CD4-positive, CD25-positive, alpha-beta regulatory T cell (primary cell): ENCODE measurements at places on chromosomes 6 and 20.

- no peak for DNase-seq
- H3K27me3 ChIP-seq = no peaks in the 10 kb centered on the region
- no peak overlapping the region for H3K27ac ChIP-seq
- no peak overlapping the region for H3K4me3 ChIP-seq
- no peaks in the 10 kb centered on the region for H3K36me3 ChIP-seq
These were observed 100.6 kb downstream of the DACT2 start for GRCh38 chr6:168218785-168219566.

GRCh38 chr20:48759631-48760245 is 68.1 kb downstream of the PREX1 start:
- peak overlapping the region; percentile 84 for H3K27ac ChIP-seq
- H3K4me3 ChIP-seq = peak overlapping the region; percentile 77
- H3K27me3 ChIP-seq = no peaks in the 10 kb centered on the region
- H3K36me3 ChIP-seq = peaks cover 21% of the 10 kb centered on the region
- H3K4me1 ChIP-seq = peaks cover 57% of the 10 kb centered on the region

GRCh38 chr20:31708736-31709534 is 13.7 kb downstream of the BCL2L1 start:
- peak overlapping the region; percentile 42 for H3K27ac ChIP-seq
- H3K4me3 ChIP-seq = no peak overlapping the region

DNA sequence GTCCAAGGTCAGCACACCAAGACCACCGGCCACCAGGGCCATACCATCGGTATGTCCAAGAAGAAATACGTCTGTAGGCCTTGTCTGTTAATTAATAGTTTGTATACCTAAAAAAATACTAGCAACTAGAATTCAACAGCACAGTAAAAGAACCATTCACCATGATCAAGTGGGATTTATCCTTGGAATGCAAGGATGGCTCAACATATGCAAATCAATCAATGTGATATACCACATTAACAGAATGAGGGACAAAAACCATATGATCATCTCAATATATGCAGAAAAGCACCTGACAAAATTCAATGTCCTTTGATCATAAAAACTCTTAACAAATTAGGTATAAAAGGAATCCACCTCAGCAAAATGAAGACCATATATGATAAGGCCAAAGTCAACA is 24.4 kb downstream of the RPP40 start:
- no peaks in the 10 kb centered on the region for H3K36me3 ChIP-seq
- H3K4me3 ChIP-seq = no peak overlapping the region
- H3K27me3 ChIP-seq = no peaks in the 10 kb centered on the region
- H3K4me1 ChIP-seq = no peaks in the 10 kb centered on the region

GRCh38 chr6:13765570-13765969 is 48.8 kb downstream of the MCUR1 start:
- no peaks in the 10 kb centered on the region for H3K27me3 ChIP-seq
- no peaks in the 10 kb centered on the region for H3K36me3 ChIP-seq
- no peak overlapping the region for H3K4me3 ChIP-seq
- peaks cover 25% of the 10 kb centered on the region for H3K4me1 ChIP-seq
- no peak for DNase-seq

DNA sequence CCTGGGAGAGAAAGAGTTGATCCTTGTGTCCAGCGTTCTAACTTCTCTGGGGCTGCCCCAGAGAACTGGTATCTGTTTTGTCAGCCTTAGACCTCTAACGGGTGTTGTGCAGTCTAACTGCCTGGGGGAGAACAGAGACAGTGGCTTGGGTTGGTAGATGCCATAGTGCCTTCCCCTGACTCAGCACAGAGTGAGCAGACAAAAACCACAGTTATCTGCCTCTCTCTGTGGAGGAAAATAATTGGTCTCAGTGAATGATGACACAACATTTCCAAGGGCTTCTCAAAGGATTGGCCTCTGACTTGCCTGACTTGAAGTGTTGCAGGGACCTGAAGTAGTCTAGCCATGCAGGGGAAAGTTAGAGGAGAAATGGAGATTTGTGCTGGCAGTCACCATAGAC is 226.2 kb upstream of the MAN1A1 start:
- H3K36me3 ChIP-seq = no peaks in the 10 kb centered on the region
- H3K27me3 ChIP-seq = peaks cover 6% of the 10 kb centered on the region
- no peak overlapping the region for H3K4me3 ChIP-seq
- H3K4me1 ChIP-seq = no peaks in the 10 kb centered on the region
- H3K27ac ChIP-seq = no peak overlapping the region

DNA sequence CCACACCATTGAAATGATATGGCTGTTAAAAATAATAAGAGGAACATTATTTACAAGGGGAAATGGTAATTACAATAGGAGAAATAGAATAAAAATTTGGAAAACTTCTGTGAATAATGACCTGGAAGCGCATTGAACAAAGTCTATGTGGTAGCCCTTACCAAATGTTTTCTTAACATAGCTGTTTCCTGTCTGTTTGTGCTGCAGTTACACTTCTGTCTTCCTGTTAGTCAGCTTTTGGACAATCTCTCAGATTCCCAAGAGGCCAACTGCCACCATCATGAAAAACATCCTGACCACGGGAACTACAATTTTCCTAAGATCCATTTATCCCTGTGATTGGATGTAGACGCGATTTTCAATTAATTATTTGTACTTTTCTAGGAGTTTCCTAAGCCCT is 754.4 kb upstream of the MARCKS start:
- H3K36me3 ChIP-seq = no peaks in the 10 kb centered on the region
- H3K4me3 ChIP-seq = no peak overlapping the region
- DNase-seq = no peak
- H3K4me1 ChIP-seq = no peaks in the 10 kb centered on the region
- H3K27me3 ChIP-seq = no peaks in the 10 kb centered on the region
- H3K27ac ChIP-seq = no peak overlapping the region

- no peaks in the 10 kb centered on the region for H3K4me1 ChIP-seq
- H3K36me3 ChIP-seq = no peaks in the 10 kb centered on the region
- H3K27ac ChIP-seq = no peak overlapping the region
- DNase-seq = no peak
- H3K4me3 ChIP-seq = no peak overlapping the region
These were observed 6.3 kb upstream of the NAA20 start for GRCh38 chr20:20010639-20011500.

DNA sequence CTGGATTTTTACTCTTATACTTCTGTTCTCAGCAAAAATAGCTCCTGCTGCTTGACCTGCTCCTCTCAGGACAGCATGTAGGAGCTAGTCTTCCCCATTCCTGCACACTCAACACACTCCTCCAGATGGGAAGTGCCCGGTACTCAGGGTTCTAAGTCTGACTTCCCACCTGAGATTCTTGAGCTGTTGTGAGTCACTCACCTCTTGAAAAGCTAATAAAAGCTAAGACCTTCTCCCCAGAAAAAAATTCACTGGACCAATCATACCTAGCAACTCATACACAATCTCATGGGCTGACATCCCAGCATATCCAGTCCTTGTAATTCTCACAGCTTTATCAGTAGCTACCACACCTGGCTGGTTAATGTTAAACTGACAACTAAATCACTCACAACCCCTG is 53.5 kb downstream of the TRPC4AP start:
- no peak for DNase-seq
- H3K27ac ChIP-seq = no peak overlapping the region
- no peak overlapping the region for H3K4me3 ChIP-seq
- H3K4me1 ChIP-seq = no peaks in the 10 kb centered on the region
- H3K36me3 ChIP-seq = peaks cover 59% of the 10 kb centered on the region

GRCh38 chr6:140083375-140083774 is 708.9 kb upstream of the CITED2 start:
- H3K36me3 ChIP-seq = no peaks in the 10 kb centered on the region
- no peak overlapping the region for H3K4me3 ChIP-seq
- H3K27ac ChIP-seq = no peak overlapping the region
- no peaks in the 10 kb centered on the region for H3K4me1 ChIP-seq

DNA sequence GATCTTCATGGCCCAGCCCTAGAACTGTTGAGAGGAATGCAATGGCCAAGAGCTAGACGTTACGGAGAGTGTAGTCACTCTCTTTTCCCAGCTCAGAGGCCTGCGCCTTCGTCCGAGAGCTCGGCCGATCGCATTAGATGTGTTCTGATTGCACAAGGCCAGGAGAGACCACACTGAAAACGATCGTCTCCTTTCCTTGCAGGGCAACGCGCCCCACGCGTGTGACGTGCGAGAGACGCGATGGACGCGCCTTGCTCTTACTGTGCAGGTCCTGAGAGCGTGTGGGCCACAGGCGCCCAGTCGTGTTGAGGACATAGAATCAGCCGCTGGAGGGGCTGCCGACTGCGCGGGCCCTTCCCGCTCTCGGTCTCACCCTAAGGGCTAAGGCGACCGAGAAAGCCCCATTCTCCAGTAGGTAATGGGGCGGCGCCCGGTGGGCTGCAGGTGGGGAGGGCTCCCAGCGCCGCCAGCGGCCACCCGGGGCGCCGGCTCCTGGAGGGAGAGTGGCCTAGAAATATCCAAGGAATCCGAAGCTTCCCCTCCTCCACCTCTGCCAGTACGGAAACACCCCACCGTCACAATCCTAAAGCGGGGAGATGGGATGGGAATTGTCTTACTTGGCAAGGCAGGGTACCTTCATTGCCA is 26.9 kb downstream of the TFAP2B start:
- no peaks in the 10 kb centered on the region for H3K4me1 ChIP-seq
- H3K27me3 ChIP-seq = peaks cover 37% of the 10 kb centered on the region

- H3K27ac ChIP-seq = no peak overlapping the region
- no peak overlapping the region for H3K4me3 ChIP-seq
- H3K27me3 ChIP-seq = no peaks in the 10 kb centered on the region
- no peak for DNase-seq
- H3K4me1 ChIP-seq = no peaks in the 10 kb centered on the region
- peaks cover 8% of the 10 kb centered on the region for H3K36me3 ChIP-seq
These were observed 61.7 kb upstream of the XRN2 start for GRCh38 chr20:21241406-21241805.

DNA sequence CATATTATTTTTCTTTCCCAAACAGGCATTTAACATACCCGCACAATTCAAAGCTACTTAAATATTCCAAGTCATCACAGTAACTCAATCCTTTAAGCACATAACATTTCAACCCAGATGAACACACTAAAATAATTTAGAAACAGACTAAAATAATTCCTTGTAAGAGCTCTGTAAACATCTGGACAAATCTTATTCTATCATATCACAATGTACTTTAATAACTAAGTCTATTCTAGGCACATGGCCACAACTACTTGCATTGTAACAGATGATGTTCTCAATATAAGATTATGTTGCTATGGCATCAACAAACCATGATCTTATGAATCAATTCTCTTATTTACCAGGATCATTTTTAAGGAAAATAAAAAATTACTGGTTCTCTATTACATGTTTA is 123.2 kb upstream of the THEMIS start:
- no peaks in the 10 kb centered on the region for H3K27me3 ChIP-seq
- no peak overlapping the region for H3K4me3 ChIP-seq
- H3K27ac ChIP-seq = no peak overlapping the region
- no peaks in the 10 kb centered on the region for H3K4me1 ChIP-seq
- DNase-seq = no peak
- no peaks in the 10 kb centered on the region for H3K36me3 ChIP-seq

DNA sequence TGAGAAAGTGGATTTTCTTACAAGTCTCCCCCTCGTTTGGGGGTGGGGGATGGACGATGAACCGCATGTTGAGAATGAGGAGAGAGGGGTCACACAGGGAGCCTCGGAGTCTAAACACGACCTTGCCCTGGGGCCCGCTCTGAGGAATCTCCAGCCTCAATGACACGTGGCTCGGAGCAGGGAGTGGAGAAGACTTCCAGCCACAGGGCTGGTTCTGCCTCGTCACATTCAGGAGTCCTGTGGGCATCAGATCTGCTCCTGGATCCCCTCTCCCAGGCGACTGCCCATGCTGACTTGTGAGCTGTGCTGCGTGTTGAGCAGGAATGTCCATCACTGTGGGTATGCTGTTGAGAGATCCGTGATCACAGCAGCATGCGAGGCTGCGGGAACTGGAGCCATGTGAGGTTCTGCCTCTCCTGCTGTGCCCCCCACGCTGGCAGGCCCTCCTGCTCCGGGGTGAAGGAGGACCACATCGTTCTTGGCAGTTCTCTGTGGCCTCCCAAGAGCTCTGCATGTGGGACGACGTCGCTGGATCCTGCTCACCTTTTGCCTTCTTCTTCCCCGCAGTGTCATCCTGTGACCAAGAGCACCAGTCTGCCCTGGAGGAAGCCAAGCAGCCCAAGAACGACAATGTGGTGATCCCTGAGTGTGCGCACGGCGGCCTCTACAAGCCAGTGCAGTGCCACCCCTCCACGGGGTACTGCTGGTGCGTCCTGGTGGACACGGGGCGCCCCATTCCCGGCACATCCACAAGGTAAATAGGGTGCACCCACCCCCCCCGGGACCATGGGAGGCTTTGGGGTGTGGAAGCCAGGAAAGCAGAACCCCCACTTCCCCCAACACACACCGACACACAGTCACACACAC is 157.5 kb downstream of the SMOC2 start:
- H3K27ac ChIP-seq = no peak overlapping the region
- no peaks in the 10 kb centered on the region for H3K27me3 ChIP-seq
- H3K4me3 ChIP-seq = no peak overlapping the region
- no peak for DNase-seq
- no peaks in the 10 kb centered on the region for H3K4me1 ChIP-seq
- no peaks in the 10 kb centered on the region for H3K36me3 ChIP-seq

GRCh38 chr6:158358450-158359077 is 46.3 kb downstream of the TULP4 start:
- H3K27me3 ChIP-seq = no peaks in the 10 kb centered on the region
- no peaks in the 10 kb centered on the region for H3K36me3 ChIP-seq
- DNase-seq = peak; percentile 29
- peak overlapping the region; percentile 31 for H3K27ac ChIP-seq

DNA sequence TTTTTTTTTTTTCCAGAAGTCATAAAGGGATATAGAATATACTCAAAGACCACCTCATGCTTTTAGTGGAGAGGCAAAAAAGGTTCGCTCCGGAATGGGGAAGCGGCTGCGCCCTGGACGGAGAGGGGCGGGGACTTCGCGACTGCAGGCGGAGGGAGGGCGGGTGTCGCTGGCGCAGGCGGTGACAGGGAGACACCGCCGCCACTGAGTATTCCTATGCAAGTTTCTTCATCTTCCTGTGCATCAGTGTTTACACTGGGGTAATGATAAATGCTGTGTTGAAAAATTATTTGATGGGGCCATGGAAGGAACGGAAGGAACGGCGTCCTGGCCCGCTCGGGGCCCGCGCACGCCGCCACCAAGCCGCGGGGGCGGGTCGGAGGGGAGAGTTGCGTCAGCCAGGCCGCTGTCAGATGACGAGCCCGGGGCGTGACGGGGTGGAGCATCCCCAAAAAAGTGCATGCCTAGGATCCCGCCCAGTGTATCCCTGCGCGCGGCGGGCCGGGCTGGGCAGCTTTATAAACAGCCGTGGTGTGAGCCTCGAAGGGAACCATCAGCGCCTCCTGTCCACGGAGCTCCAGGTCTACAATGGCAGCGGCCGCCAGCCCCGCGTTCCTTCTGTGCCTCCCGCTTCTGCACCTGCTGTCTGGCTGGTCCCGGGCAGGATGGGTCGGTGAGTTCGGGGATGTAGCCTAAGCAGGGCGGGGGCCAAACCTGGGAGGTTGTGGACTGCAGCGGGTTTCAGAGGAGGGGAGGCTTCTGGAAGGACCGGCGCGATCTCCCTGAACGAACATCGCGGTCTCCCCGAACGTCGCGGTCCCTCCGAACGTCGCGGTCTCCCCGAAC is at the start of gene ULBP1:
Gene ULBP1 (plus strand): TSS at position 482 of the 846 bp plus-strand sequence. CDS start 107 bp downstream, at position 589.
- DNase-seq = peak; percentile 72
- H3K36me3 ChIP-seq = no peaks in the 10 kb centered on the region
- peaks cover 13% of the 10 kb centered on the region for H3K27me3 ChIP-seq
- peaks cover 29% of the 10 kb centered on the region for H3K4me1 ChIP-seq

GRCh38 chr20:4601630-4602296 is 119.9 kb upstream of the PRND start:
- H3K27ac ChIP-seq = no peak overlapping the region
- H3K4me1 ChIP-seq = no peaks in the 10 kb centered on the region
- H3K27me3 ChIP-seq = peaks cover 15% of the 10 kb centered on the region
- no peak for DNase-seq
- H3K36me3 ChIP-seq = no peaks in the 10 kb centered on the region
